ENCODE measurements at places on chromosomes 4 and X.

- no peak for DNase-seq
These were observed 52.4 kb upstream of the PRDM8 start for GRCh38 chr4:80144676-80145470.

DNA sequence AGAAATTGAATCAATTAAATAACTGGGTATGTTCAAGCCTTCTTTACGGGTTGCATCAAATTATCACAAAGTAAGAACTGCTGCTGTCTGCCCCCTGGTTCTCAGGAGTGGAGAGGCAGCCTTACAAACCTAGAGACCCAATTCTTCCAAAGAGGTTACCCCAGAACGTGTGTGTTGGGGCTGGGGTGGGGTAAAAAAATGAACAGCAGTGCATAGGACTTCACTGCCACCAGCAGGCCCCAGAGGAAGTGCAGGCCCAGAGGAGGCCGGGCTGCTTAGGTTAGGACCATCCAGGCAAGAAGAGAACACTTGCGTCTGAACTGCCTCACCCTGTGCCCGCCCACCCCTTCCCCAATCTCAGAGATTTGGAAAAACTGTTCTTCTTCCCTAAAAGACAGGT is 1.5 kb upstream of the NWD2 start:
- no peak for DNase-seq

DNA sequence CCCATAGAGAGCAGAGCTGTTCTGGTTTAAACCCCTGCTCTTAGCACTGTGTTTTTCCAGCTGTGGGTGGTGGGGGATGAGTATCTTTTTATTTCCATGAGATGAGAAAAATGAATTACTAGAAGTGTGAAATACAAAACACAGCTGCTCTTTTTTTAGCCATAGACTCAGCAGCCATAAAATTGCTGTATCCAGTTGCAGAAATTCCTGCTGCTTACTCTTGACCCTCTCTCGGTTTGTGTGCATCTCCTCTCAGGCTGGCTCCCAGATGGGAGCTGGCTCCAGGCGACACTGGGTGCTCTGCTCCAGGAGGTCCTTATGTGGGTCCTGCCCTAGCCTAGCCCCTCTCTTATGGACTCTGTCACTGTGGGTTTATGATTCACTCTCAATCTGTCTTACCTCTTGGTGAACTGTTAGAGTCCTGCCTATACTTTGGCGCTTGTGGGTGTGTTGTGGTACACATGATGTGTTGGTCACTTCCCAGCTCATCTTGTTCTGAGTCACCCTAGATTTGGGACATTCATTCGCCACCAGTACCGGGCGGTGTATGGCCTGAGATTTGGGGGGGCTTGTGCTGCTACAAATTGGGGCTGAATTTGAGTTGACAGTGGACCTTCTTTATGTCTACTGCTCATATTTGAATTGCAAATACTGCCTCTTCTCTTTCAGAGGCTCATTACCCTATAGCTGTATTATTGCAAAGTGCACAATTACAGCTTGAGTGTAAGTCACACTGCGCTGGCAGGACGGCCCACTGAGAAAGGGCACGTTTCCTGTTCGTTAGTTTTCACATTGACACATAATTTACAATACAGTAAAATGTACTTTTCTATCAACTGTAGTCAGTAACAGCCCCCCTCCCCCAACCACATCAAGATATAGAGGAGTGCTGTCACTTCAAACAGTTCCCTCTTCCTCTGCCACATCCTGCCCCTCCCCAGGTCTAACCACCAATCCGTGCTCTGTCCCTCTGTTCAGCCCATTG is 46.9 kb upstream of the MSANTD1 start:
- DNase-seq: no peak

DNA sequence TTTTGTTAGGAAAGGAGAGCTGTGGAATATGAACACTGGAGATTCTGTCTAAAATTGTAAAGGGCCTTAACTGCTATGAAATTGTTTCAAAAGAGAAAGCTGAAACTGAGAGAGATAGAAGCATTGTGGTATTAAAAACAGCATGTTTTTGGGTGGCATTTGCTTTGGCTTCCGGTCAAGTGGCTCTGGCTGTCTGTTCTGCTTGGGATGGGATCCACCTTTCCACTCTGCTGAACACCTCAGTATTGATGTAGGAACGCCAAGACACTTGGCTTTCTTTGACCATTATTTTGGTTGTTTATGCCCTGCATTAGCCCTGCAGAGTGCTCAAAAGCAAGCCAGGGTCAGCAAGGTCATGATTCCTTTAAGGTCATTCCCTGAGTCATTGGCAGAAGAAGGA is 199.7 kb downstream of the SLC4A4 start:
- DNase-seq: no peak

GRCh38 chr4:169254546-169254983 is 16.2 kb downstream of the SH3RF1 start:
- no peak for DNase-seq

GRCh38 chr4:5371415-5372190 is 320.3 kb downstream of the STK32B start:
- DNase-seq: no peak

- DNase-seq: no peak
These were observed 255.1 kb upstream of the GPRIN3 start for GRCh38 chr4:89562746-89563145.

GRCh38 chrX:24659646-24660045 is 12.5 kb upstream of the PCYT1B start:
- no peak for DNase-seq

DNA sequence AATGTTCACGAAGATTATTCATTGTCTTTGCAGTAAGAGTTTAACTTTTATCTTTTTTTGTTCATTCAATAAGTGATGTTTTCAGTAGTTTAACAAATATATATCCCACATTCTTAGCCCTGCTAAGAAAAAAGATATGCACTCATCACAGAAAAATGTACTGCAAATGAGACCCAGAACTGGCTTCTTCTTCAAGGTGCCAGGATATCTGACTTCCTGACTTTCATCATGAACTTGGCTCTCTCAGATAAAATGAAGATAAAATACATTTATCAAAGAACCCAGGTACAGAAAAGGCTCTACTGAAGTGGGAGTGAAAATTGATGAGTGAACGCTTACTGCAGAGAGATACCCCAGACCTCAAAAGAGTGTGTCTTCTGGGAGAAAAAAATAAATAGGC is 177.8 kb upstream of the DKK2 start:
- DNase-seq: no peak

DNA sequence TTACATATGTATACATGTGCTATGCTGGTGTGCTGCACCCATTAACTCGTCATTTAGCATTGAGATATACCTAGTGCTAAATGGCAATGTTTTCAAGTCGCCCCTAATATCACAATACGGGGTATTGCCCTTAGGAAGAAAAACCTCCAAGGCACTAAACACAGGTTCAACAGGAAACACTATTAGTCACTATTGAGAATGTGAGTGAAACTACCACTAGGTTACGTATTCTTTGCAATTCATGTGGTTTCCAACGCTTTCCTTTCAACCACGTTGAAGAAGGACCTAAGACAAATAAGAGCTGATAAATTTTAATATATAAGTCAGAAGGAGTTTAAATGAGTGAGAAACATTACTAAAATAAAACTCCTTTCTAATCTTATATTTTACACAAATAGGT is 134.7 kb upstream of the SPANXN4 start:
- DNase-seq: no peak

DNA sequence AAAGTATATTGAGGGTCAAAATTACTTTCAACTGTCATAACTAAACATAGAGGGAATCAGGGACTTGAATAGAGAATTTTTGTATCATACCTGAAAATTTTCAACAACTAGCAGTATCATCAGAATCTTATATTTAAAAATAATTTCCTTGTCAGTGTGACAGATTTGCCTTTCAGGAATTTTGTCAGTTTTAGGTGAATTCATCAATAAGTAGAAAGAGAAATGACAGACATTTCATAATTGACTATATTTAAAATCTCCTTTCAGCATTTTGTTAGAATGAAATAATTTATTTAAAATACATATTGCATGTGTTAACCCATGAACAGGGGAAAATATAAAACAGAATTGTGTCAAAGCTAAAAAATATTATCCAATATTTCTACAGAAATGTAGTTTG is 8.6 kb upstream of the PDCL2 start:
- no peak for DNase-seq

DNA sequence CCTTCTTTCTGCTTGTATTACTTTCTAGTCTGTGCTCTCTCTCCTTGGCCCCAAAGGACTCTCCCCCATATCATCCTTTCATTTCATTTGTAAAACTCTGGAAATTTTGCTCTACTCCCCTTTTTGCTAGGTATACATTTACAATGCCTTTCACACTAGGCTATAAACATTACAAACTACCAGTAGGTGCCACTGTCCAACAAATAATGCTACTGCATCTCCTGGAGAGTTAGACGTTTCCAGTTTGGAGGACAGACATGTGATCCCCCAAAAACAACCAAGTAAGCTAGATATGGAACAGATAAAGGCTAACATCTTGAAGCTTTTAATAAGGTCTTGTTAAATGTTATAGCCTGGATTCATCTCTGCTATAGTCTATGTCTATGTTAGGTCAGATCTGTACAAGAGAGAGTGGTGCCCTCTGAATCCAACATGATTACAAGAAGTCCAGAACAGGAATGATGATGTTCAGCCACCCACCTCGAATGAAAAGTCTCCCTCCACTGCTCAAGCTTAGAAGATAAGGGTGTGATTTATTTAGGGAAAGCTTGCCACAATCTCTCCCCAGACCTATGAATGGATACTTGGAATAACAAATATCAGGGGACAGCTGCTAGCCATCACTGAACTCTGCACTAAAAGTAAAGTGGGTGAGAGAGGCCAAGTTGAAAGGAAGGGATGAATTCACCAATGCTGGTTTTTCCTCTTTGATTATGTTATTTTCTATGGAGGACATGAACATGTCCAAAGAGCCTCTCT is 14.3 kb downstream of the CBR4 start:
- DNase-seq: no peak

GRCh38 chr4:38325629-38325913 is 338.4 kb upstream of the KLF3 start:
- DNase-seq: no peak

DNA sequence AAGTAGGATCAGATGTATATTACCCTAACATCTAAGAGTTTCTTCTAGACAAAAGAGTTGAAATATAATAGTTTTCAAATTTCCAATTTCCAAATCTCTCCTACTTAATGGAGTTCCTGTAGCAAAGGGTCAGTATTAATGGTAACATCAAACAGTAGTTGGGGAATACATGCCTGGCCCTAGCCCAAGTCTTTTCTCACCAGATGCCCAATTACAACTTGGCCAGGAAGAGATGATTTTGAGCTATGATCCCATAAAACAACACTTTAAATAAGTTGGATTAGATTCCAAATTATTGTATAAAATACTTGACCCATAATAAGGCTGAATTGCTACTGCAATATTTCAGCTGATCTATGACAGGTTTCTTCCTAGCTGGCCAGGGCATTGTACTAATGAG is 59.9 kb downstream of the MBNL3 start:
- no peak for DNase-seq

- no peak for DNase-seq
These were observed 43.7 kb upstream of the MED14 start for GRCh38 chrX:40778861-40779575.

GRCh38 chrX:28586981-28587551 is at the start of gene IL1RAPL1:
Gene IL1RAPL1 (plus strand): TSS chrX:28587446.
- no peak for DNase-seq

DNA sequence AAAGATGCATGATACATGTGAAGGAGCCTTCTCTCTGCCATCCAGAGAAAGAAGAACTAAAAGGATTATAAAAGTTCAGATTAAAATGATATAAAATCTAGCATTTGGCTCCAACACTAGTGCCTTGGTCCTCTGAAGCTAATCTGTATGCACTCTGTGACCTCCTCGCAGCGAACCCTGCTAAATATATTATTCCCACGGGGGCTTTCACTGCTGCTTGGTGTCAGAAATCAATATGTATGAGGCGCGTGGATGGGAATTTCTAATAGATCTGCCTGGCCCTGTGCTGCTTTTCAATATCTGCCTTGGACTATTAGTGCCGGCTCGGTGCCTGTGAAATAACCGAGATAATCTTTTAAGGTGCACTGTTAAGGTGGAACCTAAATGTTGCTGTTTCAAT is 69.7 kb downstream of the CXXC4 start:
- no peak for DNase-seq

- DNase-seq: no peak
These were observed 18.7 kb downstream of the FLNA start for GRCh38 chrX:154355776-154356140.

DNA sequence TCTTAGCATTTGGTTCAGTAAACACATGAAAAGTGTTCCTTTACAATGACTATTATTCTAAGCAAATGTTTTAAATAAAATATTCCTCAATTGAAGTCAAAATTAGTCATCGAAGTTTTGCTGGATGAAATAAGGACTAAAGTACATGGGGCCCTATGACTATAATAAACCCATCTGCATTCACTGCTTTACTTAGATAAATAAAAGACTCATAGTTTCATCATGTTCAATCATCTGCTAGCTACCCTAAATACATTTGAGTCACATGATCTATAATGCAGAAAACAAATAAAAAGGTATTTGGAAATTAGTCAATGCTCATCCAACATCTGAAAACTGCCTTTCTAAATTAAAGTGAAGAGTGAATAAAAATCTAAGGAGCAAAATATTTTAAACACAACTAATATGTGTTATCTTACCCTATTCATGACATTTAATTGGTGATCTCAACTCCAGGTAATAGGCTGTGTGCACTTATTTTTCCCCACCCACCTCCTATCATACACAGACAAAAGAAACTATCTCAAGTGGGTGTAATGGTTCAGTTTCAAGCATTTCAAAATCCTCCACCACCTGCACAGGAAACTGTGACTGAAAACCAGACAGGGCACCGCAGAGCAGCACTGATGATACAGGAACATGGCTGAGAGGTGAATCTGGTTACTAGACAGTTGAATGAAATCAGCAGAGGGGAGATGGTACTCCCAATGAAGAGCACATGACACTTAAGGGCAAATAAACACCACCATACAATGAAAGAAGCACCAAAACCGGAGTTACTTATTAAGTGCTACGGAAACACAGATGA is 78.6 kb downstream of the CAMK2D start:
- DNase-seq: no peak

DNA sequence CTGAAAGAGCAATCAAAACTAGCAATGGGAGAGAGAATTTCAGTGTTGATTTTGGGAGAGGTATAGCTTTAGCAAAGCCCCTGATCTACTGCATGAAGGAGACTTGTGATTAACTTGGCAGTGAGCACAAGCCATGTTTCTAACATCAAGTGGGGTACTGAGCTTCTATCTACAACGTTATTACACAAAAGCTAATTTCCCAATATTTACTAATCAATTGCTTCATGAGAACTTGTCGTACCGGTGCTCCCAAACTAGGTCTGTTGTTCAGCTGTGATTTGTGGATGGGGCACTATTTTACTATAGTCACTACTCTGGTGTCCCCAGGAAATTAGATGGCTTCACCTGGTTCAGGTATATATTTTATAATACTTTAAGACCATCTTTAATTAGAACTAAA is 16.2 kb downstream of the ANK2 start:
- no peak for DNase-seq

GRCh38 chrX:15158736-15159406 is 111.0 kb downstream of the ASB9 start:
- DNase-seq: no peak

GRCh38 chrX:66731398-66731797 is 92.5 kb upstream of the EDA2R start:
- no peak for DNase-seq

GRCh38 chrX:134460862-134461220 is 876 bp downstream of the HPRT1 start:
- no peak for DNase-seq
